ENCODE measurements at places on chromosomes 5 and 9.

DNA sequence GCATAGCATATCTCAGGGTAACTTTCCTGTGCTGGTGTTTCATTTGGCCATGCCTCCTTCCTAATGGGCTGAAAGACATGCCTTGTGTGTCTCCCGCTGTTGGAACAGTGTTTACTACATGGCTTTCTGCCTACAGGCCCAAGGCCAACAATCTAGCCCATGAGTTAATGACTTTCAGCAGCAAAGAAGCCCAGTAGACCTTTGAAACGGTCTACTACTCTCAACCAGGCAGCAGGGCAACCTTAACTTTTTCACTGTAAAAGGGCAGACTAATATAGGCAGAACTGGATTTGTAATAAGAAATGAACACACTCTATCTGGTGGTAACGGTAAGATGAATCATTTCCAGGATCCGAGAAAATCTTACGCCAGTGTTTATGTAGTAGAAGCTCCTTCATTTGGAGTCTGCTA, 21.0 kb downstream of the C5orf15 start:
- no peak for DNase-seq

- no peak for DNase-seq
Observed at GRCh38 chr5:1406681-1407640, 38.3 kb downstream of the SLC6A3 start.

DNA sequence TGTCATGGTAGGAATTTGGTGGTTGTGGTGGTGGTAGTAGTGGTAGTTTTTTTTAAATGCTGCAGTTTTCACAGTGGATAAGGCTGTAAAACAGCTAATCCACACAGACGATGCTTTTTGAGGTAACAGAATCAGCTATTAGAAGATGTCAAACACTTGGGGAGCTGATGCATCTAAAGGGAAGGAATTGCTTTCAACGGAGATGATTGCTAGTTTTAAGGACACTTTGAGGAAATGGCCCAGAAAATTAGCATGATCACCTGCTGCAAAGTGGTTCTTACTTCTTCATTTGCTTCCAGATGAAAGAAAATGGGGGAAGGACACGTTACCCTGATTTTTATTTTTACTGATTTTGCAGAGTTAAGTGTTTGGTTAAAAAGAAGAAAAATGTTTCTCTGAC, 178.2 kb upstream of the ATP10B start:
- no peak for DNase-seq

DNA sequence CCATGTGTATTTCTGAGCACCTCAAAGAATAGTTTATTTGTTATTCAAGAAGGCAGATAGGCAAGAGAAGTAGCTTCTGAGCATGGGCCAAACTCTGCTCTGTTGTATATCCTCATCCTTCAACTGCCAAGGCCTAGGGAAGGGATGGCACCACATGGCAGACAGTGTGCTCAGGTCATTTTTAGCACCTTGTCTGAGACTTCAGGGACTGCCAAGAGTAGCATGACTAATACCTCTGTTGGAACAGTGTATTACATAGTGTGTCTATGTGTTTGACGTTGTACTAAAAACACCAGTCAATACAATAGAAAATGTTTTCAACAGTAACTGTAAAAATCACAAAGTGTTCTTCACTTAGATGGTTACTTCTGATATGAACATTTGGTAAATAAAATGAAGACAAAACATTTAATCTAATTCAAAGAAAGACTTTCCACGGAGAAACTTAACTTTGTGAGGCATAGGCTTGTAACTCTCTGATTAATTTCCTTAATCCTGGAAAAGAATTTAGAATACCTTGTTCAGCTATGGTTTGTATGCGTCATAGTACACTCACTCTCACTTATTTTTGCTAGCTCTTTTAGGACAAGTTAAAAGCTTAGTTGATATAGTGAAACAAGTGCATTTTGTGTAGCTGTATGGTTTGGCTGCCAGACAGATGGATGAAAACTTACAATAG, 318.4 kb upstream of the RIOK2 start:
- DNase-seq = no peak

DNA sequence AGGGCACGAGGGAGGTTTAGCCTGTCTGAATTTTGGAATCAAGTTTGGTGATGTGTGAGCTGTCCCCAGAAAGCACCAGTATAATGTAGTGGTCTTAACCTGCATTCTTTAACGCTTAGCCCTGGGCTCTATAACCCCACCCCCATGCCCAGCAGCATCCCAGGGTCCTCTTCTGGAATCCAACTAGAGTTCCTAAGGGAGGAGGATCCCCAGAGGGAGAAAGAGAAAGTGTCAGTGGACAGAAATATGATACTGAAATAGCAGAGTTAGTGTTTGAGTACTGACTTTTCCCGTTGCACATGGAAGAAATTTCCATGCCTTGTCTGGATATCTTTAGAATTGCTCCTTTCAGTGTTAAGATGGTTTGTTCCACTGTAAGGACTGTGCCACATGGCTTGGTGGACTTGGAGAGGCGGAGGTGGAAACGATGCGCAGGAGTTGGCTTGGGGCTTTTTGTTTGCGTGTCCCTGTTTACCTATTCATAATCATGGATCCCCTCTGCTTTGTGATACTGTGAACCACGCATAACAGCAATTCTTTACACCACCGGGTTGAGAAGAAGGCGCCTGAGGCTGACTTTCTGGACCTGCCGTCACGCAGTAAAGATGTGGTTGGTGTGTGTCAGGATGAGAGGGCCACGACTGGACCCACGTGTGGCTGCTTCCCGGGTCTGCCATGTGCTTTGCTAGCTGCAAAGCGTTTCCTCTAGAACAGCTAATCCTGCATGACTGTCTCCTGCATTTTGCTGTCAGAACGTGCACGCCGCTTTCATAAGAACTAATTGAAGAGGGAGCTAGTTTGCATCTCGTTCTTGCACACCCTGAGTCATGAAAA, 142.3 kb downstream of the SMARCA2 start:
- no peak for DNase-seq

- no peak for DNase-seq
Observed at GRCh38 chr9:71752928-71753327, 15.4 kb downstream of the CEMIP2 start.

- no peak for DNase-seq
Observed at GRCh38 chr5:33332804-33333203, 108.0 kb upstream of the TARS1 start.

GRCh38 chr9:6819529-6819928, 61.8 kb downstream of the KDM4C start:
- DNase-seq = no peak

DNA sequence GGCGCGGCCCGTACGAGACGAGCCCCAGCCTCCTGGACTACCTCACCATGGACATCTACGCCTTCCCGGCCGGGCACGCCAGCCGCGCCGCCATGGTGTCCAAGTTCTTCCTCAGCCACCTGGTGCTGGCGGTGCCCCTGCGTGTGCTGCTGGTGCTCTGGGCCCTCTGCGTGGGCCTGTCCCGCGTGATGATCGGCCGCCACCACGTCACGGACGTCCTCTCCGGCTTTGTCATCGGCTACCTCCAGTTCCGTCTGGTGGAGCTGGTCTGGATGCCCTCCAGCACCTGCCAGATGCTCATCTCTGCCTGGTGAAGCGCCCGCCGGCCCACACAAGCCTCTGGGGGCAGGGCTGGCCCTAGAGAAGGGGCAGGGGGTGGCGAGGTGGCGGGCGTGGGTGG, 18.5 kb downstream of the PLPP7 start:
- no peak for DNase-seq

- DNase-seq = no peak
Observed at GRCh38 chr5:6190838-6191237, 187.5 kb downstream of the MED10 start.

DNA sequence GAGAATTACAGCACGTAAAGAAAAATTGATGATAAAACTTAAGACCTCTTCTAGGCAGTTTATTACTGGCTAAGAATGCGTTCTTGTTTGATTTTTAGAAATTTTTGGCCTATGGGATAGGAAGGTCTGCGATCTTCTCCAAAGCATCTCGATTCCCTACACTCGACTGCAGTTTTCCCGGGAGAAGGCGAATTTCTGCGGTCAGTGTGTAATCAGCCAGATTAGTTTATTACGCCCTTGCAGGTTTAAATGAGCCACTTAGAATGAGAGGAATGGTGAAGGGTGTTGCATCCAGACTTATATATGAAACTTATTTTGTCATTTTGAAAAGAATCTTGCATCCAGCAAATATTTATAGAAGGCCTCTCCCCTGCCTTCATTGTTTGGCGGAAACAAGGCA, 1.2 kb downstream of the MTAP start:
- DNase-seq = no peak

GRCh38 chr5:170312666-170313065, 15.1 kb upstream of the LCP2 start:
- no peak for DNase-seq

- DNase-seq = no peak
Observed at GRCh38 chr5:60504342-60504741, 195.6 kb downstream of the DEPDC1B start.

GRCh38 chr5:143318833-143319232, 84.7 kb downstream of the NR3C1 start:
- no peak for DNase-seq

DNA sequence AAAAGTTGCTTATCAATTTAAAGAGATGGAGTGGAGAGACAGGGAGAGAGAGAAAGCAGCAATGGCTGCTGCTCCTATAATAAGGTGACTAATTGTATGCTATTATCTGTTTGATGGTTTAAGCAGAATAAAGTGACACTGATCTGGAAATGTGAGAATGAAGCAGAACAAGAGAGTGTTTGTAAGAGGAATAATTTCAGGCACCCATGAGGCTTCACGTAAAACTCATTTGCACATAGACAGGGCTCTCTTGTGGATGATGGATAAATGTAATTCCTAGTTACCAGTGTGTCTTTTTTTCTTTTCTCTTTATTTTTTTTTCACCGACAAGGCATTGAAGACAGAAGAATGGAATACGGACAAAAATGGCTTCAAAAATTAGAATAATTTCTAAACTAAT, 228.8 kb upstream of the TYRP1 start:
- DNase-seq = no peak

DNA sequence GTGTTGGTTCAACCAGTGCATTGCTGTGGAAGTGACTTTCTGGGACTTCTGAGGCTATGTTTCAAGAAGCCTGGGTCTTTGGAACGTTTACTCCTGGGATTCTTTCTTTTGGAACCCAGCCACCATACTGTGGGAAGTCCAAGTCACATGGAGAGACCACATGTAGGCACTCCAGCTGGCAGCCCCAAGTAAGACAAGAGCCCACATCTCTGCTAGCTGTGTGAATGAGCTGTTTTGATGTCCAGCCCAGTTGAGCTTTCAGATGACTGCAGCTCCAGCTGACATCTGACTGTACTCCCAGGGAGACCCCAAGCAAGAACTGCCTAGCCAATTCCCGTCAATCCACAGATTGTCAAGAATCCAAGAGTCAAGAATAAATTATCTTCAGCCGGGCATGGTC, 60.1 kb upstream of the SPATA31D4 start:
- no peak for DNase-seq

GRCh38 chr5:138985683-138986082, 110.5 kb upstream of the LRRTM2 start:
- DNase-seq = no peak

DNA sequence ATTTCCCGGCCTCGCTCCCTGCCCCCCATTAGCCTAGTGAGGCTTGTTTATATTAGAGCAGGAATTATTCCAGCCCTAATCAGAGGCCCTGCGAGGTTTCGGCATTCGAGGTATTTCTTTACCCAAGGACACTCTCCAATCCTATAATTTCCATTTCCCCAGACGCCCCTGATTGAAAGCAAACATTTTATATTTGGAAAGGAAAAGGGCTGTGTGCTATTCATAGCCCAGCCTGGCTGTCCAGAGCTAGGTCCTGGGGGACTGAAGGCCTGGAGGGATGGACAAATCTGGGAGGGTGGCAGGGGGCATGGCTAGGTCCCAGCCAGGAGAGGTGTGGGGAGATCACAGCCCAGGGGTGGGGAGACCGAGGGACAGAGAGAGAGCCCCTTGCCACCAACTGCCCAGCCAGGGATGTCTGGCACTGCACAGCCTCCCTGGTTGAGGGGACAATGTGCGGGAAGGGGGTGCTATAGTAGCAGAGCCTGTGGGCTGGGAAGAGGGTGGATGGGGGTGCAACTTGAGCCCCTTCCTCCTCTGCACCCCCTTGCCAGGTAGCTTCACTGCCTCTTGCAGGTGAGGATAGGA, 125.1 kb downstream of the BARX1 start:
- no peak for DNase-seq

GRCh38 chr9:28926306-28926705, 1353.0 kb upstream of the C9orf72 start:
- no peak for DNase-seq

GRCh38 chr5:111668477-111669414, 88.2 kb downstream of the NREP start:
- no peak for DNase-seq

GRCh38 chr5:149609640-149610219, 28.4 kb downstream of the ARHGEF37 start:
- DNase-seq = no peak

DNA sequence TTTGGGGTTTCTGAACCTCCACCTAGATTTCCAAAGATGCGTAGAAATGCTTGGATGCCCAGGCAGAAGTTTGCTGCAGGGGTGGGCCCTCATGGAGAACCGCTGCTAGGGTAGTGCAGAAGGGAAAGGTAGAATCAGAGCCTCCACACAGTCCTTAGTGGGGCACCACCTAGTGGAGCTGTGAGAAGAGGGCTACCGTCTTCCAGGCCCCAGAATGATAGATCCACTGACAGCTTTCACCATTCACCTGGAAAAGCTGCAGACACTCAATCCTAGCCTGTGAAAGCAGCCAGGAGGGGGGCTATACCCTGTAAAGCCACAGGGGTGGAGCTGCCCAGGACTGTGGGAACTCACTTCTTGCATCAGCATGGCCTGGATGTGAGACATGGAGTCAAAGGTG, 13.3 kb upstream of the HSDL2 start:
- no peak for DNase-seq

GRCh38 chr5:128633901-128634300, 95.9 kb upstream of the FBN2 start:
- DNase-seq = no peak

DNA sequence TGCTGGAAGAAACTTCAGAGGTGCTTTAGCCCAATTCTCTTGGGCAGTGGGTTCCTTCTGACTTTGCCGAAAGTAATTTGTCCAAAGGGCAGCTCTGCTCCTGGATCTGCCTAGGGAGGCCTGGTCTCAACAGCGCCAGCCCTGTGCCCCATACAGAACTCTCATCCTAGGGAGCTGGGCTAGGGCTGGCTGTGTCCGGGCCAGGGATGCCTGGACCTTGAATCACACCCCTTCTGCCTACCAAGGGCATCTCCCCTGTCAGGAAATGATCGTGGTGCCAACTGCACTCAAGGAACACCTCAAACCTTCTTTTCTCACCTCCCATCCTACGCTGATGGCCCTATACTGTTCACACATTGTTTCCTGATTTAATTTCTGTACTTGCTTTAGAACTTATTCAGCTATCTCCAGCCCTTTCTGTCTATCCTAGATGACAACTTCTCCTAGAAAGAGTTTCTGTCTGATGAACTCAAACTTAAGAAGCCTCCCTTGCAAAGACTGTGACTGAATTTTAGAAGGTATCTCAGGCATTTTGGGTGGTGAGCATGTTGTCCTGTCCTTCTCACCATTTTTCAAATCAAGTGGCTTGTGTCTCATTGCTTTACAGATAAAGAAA, 37.4 kb upstream of the NFIB start:
- DNase-seq = no peak

Measured in HuH-7.5 (cell line).